ENCODE measurements at places on chromosomes 5 and 9.

GRCh38 chr9:21415493-21416267, 6.8 kb downstream of the IFNA8 start:
- no peak for DNase-seq

- DNase-seq, result no peak
Measured at GRCh38 chr5:107700481-107700880, 29.7 kb upstream of the EFNA5 start.

GRCh38 chr5:141512911-141513626, 24.2 kb downstream of the PCDHGC5 start:
- DNase-seq, result no peak

- no peak for DNase-seq
Measured at GRCh38 chr9:130036099-130036498, 6.9 kb downstream of the FNBP1 start.

GRCh38 chr5:133930061-133930812, 38.2 kb downstream of the C5orf15 start:
- peak; percentile 11 for DNase-seq

DNA sequence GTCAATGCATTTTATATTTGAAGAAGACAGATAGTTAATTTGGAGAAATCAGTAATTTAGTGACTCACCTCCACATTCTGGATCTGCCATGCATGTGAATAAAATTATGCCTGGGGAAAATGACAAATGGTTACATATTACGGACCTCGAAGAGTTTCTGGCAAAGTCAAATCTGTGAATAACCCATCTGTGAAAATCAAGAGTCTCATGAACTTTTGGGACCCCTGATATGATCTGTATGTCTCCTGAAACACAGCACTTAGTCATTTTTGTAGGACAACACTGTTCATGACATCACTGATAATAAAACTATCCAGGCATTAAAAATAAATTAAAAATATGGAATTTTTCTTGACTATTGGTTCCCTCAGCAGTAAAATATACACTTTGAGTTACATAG, 584.5 kb downstream of the TLE4 start:
- DNase-seq, result no peak

DNA sequence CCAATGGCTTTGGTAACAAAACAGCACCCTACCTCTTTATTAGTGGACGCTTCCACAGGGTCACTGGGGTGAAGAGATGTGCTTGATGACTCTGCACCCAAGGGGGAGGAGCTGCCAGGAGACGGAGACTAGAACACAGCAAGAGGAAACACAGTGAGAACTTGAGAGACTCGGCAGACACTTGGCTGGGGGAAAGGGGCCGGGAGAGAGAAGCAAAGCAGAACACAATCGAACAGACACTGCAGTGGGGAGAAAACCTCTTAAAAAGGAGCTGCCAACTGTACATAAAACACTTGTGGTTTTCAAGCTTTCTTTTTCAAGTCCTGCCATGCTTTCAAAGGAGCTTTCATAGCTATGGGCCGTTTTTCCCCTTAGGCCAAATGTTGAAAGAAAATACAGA, 151.0 kb downstream of the ENTREP1 start:
- DNase-seq, result no peak

- DNase-seq, result peak; percentile 57
Measured at GRCh38 chr5:442335-443238, at the start of gene EXOC3. Gene EXOC3, plus strand, starts transcription at chr5:443176. Its CDS starts 3,030 bp downstream, at chr5:446206.

DNA sequence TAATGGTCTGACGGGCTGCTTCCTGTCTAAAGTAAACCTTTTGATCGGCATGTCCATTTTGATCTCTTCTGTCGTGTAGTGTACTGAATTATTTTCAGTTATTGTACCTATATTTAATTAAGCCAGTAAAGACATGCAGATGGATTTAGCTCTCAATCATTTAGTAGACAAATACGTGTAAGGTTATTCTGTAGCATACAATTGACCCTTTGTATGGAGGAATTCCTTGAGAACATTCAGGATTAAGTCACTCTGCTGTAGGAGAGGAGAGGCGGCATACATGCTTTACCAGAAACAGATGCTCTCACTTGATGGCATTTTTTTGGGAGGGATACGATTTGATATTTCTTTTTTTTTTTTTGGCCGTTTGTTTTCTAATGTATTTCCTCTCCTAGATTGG, 141.0 kb downstream of the PBX3 start:
- DNase-seq, result no peak

GRCh38 chr5:155004138-155004744, 9.3 kb upstream of the KIF4B start:
- DNase-seq, result no peak

GRCh38 chr9:33638391-33638915, 114.4 kb downstream of the ANKRD18B start:
- no peak for DNase-seq

GRCh38 chr9:27261517-27262211, 35.3 kb downstream of the EQTN start:
- DNase-seq, result no peak

GRCh38 chr9:124871156-124871561, 9.2 kb downstream of the ARPC5L start:
- no peak for DNase-seq

DNA sequence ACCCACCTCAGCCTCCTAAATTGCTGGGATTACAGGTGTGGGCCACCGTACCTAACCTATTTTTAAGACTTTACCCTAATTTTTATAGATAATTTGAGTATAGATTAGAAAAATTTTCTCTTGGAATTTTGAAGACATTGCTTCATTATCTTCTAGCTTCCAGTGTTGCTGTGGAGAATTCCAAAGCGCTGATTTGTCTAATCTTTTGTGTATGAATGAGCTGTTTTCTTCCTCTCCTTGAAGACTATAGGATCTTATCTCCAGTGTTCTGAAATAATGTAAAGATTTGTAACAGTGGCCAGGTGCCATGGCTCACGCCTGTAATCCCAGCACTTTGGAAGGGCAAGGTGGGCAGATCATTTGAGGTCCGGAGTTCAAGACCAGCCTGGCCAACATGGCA, 5.7 kb upstream of the SNX24 start:
- no peak for DNase-seq

- DNase-seq, result no peak
Measured at GRCh38 chr9:109986521-109986991, 206.6 kb downstream of the PALM2AKAP2 start.

DNA sequence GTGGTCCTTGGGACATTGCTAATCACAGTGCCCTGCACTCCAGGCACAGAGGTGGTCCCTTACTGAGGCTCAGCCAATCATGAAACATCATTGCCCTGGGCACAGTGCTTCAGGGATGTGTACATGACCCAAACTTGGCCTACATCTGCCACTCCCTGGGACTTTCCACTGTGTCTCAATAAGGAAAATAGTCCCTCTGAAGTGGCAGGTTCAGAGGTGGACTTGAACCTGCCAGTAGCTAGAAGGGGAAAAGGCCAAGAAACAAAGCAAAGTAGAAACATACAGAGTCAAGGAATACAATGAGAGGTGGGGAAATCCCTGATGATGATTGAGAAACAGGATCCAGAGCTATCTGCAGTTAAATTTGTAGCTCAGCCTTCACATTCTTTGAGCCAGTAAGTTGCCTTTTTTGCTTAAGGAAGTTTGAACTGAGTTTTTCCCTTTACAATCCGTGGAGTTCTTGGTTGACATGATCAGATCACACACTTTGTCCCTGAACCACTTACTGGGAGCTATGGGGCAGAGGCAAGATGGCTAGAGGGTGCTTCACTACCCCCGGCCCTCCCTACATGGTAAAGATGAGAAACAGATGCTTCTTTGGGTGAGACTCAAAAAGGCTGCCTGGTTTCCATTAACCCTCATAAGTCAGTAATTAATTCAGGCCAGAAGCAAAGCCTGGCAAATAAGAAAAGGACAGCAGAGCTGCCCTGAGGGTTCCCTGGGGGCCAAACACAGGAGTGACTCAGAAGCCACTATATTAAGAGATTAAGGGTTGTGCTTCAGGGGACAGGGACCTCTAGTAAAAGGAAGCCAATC, 57.6 kb downstream of the SH3TC2 start:
- no peak for DNase-seq

DNA sequence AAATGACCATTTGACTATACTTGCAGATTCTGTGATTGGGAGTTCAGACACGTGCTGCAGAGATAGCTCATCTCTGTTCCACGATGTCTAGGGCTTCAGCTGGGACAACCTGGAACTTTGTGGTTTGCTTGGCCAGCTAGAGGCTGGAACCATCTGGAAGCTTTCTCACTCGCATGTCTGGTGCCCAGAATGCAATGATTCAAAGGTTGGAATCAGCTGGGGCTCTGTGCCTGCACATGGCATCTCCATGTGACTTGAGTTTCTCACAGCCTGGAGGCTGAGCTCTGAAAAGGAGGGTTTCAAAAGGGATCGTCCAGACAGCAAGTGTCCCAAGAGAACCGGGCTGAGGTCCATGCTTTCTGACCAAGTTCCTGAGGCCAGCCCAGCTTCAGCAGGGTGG, 465.2 kb downstream of the GADD45G start:
- no peak for DNase-seq

GRCh38 chr5:77319117-77319804, 108.8 kb downstream of the PDE8B start:
- DNase-seq, result no peak

- DNase-seq, result no peak
Measured at GRCh38 chr9:127980060-127980705, 606 bp downstream of the EEIG1 start.

GRCh38 chr5:151581812-151582583, 9.1 kb downstream of the FAT2 start:
- DNase-seq, result no peak

DNA sequence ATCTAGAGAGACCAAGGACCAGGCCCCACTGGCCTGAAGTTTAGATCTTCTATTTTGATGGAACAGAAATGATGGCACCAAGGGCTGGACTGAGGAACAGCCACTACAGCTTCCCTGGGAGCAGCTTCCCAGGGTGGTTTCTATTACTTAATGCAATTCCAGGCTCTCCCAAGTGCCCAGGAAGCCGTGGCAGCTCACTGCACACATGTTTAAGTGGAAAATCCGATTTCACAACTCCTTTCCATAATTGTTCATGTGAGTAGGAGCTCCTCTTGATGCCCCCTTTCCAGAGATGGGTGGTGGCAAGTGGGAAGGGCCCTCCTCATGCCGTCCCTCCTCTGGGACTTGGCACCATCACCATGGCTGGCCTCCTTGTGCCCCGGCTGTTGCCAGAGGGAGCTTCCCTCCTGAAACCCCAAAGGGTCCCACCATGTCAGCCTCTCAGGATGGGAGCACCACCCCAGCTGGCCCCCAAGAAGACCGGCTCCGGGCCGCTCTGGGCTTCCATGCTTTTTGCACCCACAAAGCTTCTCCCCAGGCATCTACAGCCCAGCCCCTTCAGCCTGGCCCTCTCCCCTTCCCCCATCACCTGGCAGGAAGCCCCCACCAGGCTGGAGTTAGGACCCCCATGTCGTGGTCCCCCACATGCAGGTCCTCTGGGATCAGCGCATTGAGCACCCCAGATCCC, 9.1 kb upstream of the UBAC1 start:
- no peak for DNase-seq

DNA sequence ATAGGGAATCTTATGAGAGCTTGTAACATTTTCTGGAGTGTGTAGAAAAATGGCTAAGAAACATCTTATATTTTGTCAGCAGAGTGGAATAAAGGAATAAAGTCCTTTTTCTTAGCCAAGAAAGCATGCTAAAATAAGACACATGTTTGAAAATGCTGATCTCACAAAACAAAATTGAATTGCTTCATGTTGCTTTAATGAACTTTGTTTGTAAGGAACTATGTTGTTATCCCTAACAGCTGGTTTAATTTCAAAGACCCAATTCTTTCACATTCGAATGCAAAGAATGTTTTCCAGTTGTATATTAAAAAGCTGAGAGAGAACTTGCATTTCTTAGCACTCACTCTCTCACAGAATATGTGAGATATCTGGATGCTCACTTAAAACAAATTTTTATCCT, 107.6 kb downstream of the MUSK start:
- no peak for DNase-seq

GRCh38 chr5:78795757-78796156, 147.2 kb upstream of the LHFPL2 start:
- no peak for DNase-seq

DNA sequence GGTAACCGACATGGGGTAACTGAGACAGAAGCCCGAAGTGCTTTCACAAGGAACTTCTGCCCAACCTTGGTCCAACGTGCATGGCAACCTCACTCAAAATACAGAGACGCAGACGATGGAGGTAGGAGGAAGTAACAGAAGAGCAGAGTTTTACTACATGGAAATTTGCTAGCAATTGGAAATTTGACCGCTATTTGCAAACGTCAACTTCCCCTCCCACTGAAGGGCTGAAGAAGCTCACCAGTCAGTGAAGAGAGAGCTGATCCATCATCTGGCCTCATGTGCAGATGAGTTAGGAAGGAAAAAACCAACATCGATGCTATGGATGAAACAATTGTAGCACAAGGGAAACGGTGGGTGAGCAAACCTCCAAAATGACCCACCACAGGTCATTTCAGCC, 196.7 kb downstream of the RGS3 start:
- DNase-seq, result no peak

GRCh38 chr9:127660886-127661741, 45.7 kb upstream of the CFAP157 start:
- no peak for DNase-seq
